ENCODE measurements at places on chromosomes 4 and X.

DNA sequence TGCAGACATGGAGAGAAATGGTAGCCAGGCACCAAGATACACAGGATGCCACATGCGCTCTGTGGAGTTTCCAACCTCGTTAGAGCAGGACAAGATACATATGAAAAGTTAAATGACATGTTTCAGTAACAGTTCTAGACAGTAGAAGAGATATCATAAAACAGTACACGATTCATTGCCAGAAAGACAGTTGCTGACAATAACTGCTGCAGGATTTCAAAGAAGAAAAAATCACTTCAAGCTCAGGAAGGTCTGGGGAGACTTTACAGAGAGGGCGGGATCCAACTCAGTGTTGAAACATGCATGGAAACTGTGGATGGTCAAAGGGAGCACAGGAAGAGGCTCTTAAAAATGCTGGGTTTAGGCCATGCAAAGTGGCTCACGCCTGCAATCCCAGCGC is 31.0 kb downstream of the DCTD start:
- DNase-seq: no peak

GRCh38 chr4:8199594-8200301 is 658 bp downstream of the SH3TC1 start:
- peak; percentile 40 for DNase-seq

GRCh38 chr4:78517050-78517652 is 34.4 kb upstream of the ANXA3 start:
- peak; percentile 8 for DNase-seq

DNA sequence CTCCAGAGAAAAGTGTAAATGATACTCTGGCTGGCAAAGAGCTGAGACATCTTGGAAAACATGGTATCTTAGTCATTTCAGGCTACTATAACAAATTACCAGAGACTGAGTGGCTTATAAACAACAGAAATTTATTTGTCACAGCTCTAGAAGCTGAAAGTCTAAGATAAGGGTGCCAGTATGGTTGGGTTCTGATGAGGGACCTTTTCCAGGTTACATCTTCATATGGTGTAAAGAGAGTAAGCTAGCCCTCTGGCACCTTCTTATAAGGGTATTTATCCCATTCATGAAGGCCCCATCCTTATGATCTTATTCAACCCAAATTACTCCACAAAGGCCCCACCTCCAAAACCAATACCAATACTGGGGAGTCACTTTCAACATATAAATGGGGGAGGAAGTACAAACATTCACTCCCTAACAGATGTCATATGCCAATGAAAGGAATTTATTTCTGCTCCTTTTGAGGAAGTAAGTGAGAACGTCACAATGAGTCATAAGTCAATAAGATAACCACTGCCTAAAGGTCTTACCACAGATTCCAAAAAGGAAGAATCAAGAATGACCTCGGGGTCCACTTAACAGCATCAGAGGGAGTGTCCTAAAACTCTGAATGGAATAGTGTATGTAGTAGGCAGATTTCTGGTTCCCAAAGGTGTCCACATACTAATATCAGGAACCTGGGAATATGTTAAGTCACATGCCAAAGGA is 246.6 kb downstream of the OPHN1 start:
- no peak for DNase-seq

GRCh38 chr4:152256996-152257395 is 278.9 kb downstream of the FBXW7 start:
- no peak for DNase-seq

DNA sequence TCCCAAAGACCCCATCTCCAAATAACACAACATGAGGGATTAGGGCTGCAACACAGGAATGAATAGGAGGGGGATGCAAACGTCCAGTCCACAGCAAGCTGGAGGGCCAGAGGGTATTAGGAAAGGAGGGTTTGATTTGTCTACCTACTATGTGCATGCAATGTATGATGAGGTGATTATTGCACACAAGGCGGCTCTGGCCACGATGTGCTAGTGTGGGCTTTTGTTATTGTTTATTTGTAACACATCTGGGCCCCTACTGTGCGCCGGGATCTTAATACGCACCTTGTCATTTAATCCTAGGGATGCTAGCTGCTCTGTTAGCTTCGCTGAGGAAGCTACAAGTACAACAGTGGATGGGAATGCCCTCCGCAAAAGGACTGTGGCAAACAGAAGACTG is 19.5 kb downstream of the SH3KBP1 start:
- DNase-seq: no peak

DNA sequence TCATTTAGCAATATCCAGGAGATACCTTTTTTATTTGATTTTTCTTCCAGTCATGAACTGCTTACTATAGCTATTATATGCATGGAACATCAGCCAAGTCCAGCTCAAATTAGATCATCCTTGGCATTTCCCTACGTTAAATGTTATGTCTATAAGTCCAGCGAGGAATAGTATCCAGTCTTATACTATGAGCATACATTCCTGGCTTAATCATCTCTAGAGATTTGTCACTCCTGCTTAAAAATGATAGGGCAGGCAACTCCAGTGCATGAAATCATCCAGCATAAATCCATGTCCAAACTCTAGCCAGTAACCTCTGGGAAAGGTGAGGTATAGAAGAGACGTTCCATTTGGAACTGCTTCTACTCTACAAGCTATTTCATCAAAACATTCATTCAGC is 126.7 kb upstream of the VCX2 start:
- DNase-seq: no peak

DNA sequence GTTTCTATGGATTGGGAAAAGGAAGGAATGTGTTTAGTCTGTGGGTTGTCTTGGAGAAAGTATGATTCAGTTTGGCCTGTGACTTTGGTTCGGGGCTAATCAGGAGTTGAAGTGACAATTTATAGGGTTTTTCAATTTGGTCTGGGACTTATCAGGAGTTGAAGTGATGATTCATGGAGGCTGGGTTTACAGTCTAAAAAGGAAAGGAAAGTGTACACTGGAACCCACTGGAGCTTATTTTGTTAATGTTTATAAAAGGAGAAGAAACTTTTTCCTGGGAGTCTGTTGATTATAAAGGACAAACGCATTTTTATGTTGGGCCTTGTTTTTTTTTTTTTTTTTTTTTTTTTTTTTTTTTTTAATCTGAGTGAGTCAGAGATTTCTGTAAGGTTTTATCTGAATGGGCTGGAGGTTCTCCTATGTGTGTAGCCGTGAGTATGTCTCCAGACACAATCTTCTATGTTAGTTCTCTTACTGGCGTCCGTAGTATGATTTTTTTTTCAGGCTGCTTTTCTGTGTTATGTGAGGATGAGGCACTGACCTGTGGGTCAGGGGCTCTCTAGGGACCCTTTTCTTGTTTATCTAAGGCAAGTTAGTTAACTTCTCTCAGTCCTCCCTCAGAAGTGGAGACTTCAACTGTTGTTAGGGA is 33.0 kb upstream of the RAB9B start:
- no peak for DNase-seq

Measured in natural killer cell (primary cell).